Heart right ventricle (tissue), 16 donors: ENCODE measurements at places on chromosomes 3 and 15. TPM values are rescaled to one million over a fixed set of nuclear protein-coding genes. Genes with fewer than 3 reads are reported as not detected.

- DNase-seq = no peak
Observed at GRCh38 chr3:108940166-108940565, 13.5 kb downstream of the GUCA1C start.

TGM5 gene
- total RNA-seq = not detected

DNA sequence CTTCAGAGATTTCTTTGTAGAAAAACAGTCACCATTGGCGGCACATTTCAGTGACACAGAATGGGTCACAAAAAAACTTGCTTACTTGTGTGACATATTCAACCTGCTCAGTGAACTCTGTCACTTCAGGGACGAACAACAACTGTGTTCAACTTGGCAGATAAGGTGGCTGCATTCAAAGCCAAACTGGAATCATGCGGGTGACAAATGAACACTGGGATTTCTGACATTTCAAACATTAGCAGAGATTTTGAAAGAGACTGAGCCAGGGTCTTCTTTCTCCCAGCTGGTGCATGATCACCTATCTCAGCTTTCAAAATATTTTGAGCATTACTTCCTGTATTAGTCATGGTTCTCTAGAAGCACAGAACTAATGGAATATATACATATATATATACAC lies 1.9 kb upstream of the EID1 start:
- DNase-seq = no peak

DNA sequence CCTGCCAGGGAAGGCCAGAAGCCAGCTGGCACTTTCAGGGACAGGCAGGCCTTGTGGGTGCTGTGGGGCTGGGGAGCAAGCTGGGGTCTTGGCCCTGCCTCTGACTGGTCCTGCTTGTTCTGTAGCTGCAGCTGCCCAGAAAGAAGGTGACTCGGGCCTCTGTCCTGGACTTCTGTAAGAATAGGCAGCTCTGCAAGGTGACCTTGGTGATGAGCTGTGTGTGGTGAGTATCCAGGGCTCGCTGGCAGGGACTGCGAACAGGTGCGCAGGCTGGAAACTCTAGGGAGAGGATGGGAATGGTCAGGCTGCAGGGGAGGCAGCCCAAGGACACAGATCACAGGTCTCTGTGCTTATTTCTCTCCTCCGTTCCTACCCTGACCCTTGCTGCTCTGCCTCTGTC lies 31.2 kb downstream of the SLC22A14 start:
- no peak for DNase-seq

GRCh38 chr3:126136428-126137220 lies 43.8 kb downstream of the ALDH1L1 start:
- DNase-seq = no peak

DNA sequence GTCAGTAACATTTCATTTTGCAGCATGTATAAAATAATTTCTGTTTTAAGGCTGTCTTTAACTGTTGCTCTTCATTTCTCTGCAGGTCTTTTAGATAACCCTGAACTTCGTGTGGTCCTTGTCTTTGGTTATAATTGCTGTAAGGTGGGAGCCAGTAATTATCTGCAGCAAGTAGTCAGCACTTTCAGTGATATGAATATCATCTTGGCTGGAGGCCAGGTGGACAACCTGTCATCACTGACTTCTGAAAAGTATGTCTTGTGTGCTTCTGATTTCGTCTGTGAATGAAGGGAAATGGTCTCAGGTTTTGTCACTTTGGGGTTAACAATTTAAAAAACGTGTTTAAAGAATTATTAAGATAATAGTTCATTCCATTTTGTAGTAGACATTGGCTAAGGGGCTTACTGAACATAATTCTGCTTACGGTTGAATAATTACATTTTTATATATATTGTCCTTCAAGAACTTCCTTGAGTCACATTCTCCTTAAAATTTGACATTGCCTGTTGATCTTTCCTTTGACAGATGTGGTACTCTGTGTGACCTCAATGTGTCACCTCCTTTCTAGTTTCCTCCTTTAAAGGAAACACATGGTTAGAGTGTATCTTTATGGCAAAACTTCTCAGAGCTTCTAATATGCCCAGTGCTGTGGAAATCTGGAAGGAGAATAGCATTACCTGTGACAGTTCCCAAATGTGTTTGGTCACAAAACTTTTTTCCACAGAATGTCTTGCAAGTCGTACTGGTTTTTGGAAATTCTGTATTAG lies 26.3 kb downstream of the FBXO22 start:
- no peak for DNase-seq

DNA sequence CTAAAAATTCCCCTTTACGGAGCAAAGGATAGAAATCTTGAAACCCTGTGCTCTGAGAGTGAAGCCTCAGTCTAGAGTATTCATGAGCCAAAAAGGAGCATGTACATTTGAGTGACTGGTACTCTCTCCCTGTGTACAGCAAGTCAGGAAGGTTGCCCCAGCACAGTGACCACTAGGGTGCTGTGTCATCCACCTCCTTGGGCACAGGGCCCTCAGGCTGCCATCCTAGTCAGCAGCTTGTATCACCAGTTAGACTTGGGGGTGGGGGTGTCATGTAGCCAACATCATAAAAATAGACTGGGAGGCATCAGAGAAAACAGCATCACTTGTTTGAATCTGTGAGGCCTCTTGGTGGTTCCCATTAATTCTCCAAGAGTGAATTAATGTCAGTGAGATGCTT lies 12.0 kb downstream of the NME9 start:
- no peak for DNase-seq

ELP6 gene
- total RNA-seq = 22.5 TPM

DNA sequence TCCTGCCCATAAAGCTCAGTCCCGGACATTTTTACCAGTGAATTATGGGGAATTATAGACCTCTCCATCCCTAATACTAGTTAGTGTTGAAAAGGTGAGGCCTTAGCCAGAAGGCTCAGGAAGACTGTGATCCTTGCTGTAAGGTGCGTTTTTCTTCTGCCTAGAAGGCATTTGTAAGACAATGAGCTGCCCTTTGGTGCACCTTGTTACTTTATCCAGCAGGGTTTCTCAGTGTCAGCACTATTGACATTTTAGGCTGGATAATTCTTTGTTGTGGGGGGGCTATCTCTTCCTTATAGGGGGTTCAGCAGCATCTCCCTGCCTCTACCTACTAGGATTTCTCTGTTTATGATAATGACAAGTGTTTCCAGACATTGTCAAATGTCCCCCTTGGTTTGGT lies 108.1 kb upstream of the ABHD17C start:
- no peak for DNase-seq

ISG20 gene
- total RNA-seq = 23.0 TPM

DNA sequence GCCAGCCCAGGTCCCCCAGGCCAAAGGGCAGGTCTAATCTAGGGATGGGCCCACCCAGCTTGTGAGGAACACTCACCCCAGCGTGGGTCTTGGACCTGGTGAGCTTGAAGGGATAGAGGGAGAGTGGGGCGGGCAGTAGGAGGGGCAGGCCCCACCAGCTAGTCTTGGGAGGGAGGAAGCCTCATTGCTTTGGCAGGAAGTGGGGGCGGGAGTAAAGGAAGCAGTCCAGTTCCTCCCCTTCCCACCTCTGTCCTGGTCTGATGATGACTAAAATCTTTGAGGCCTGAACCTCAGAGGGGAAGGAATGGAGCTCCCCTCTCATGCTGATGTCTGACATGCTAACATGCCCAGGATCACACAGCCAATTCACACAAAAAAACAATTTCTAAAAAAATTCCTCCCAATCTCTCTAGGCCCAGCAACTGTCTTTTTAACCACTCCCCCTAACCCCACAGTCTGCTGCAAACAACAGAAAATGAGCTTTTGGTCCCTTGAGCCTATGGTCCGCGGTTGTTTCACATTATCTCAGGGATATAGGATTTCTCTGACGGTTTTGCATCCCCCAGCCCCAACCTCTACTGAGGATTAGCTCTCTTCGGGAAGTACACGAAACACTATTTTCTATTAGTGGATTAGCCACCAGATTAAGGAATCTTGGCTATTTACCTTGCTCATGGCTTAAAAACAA lies 30.7 kb upstream of the DUSP7 start:
- DNase-seq = no peak

TMC3 gene
- not detected for total RNA-seq

DNA sequence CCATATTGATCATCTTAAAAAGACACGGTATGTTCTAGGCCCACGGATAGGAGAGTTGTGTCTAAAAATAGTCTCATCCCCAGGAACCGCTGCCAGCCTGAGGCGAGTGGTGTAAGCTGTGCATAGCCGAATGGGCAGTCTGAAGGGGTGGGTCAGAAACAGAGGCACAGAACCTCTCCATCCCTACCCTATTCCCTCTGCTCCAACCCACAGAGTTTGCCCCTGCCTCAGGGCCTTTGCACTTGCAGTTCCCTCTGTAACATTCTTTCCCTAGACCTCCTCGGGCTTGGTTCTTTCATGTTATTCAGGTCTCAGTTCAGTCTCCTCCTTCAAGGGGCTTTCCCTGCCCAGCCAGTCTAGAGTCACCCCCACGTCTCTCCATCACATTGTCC lies 4.8 kb downstream of the SCN5A start:
- DNase-seq = peak; percentile 50

CX3CR1 gene
- total RNA-seq = 0.12 TPM

- no peak for DNase-seq
Observed at GRCh38 chr3:11284011-11284410, 11.8 kb downstream of the ATG7 start.

GRCh38 chr15:59521443-59521842 lies 83.5 kb downstream of the FAM81A start:
- DNase-seq = no peak

DNA sequence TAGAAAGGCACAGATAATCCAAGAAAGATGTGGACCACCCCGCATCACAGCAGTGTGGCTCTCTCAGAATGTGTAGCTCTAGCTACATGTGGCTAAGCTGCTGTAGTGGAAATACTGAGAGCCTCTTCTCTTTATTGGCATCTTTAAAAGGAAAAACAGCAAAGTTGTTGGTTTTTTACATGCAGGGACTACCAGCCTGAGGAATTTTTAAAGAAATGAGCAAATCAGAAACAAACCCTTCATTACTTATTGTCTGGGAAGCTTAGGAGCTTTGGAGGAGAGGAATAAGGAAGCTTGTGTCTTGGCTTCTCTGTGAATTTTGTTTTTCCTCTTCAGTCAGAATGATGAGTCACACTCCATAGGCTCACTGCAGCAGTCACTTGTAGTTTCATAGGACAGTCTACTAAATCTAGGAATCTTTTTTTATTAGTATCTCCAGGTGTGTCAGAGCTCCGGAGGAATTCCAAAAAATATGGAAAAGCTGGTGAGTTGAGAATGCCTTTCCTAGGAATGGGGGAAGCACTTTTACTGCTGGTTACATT lies 27.5 kb downstream of the POLG start:
- no peak for DNase-seq

- no peak for DNase-seq
Observed at GRCh38 chr3:52874864-52875587, 22.3 kb downstream of the STIMATE start.

DNA sequence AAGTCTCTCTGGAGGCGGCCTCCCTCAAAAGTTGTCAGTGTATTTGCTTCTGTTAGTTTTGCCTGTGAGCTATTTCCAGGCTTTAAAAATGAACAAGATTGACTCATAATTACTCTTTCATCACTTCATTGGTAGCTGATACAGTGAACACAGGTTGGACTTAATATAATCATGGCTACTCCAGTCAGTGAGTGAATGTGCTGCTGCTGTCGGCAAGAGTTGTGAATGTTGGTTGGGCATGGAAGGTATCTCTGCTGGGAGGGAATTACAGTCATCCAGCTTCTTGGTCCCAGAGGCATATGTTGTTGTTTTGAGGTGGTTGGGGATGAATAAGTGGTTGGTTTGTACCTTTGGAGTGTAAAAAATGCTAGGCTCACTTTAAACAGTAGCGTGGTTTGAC lies 11.5 kb downstream of the TCF12 start:
- DNase-seq = no peak

ROPN1 gene
- total RNA-seq = 0.42 TPM

GRCh38 chr15:32657198-32657883 lies 15.8 kb downstream of the SCG5 start:
- DNase-seq = no peak

DNA sequence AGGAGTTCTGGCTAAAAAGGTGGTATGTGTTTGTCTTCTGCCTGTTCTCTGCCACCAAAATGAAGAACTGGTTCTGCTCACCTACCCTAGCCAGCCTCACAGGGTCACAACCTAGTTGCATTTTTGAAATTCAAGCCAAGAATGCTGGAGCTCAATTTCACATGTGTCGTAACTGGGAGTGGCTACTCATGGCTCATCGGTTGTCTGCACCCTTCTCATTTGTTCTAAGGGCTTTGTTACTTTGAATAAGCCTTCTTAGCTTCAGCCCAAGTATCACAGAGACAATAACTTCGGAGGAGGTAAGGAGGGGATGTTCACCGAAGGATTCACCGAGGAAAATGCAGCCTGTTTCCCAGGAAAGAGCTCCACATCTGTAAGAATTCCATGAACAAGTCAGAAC lies 134.3 kb upstream of the RARB start:
- DNase-seq = no peak

GRCh38 chr3:101817992-101818391 lies 31.3 kb upstream of the NFKBIZ start:
- DNase-seq = no peak

GRCh38 chr15:100645671-100646070 lies 43.3 kb downstream of the ASB7 start:
- DNase-seq = no peak

DNA sequence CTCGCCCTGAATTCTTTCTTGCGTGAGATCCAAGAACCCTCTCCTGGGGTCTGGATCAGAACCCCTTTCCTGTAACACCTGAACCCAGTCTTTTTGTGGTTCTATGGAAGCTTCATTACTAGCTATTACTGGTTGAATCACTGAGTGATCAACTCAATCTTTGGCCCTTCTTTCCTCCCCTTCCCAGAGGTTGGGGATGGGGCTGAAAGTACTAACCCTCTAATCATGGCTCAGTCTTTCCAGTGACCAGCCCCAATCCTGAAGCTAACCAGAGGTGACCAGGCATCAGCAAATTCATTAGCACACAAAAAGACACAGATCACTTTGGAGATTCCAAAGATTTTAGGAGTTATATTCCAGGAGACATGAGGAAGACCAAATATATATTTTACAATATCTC lies 39.5 kb downstream of the HERC1 start:
- no peak for DNase-seq

DNA sequence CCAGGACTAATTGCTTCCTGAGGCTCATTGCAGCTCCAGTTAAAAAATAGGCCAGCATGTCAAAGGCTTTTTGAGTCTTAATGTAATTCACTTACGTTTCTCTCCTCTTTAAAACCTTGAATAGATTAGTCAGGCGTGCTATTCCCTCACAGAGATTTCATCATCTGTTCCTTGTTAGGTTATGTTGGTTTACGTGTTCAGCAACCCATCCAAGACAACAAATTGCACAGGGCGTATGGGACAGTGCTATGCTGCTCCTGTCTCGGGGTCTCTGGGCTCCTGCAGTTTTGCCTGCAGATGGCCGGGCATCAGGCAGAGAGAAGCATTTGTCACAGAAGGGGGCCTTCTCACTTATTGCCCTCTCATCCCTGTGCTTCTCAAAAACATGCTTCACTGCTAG lies 117.1 kb downstream of the CHDH start:
- DNase-seq = no peak
